ENCODE measurements at places on chromosomes 2 and 18. TPM values are rescaled to one million over a fixed set of nuclear protein-coding genes. Genes with fewer than 3 reads are reported as not detected.

DNA sequence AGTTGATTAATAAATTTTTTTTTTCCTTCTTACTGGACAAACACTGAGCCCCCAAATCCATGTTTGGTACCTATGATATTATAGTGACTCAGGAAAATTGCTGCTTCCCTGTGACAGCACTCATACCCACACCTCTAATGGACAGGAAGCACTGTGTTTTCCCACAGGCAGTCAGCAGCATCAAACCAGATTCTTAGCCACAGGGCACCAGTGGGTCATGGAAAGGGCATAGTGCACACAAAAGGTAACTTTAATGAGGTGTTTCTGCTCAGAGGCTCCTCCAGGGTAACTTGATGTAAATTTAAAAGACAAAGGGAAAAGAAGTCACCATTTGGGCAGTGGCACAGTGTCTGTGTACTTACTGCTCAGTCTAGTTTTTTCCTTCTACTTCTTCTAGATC is 34.1 kb downstream of the SERPINB11 start:
- no peak overlapping the region for H3K4me3 ChIP-seq
- no peaks in the 10 kb centered on the region for H3K36me3 ChIP-seq
- H3K27me3 ChIP-seq: no peaks in the 10 kb centered on the region
- H3K4me1 ChIP-seq: no peaks in the 10 kb centered on the region

GRCh38 chr2:62409442-62409841 is 96.6 kb downstream of the TMEM17 start:
- H3K36me3 ChIP-seq: no peaks in the 10 kb centered on the region
- no peak overlapping the region for H3K4me3 ChIP-seq
- no peaks in the 10 kb centered on the region for H3K27me3 ChIP-seq
- H3K27ac ChIP-seq: no peak overlapping the region
- H3K4me1 ChIP-seq: peaks cover 14% of the 10 kb centered on the region

DNA sequence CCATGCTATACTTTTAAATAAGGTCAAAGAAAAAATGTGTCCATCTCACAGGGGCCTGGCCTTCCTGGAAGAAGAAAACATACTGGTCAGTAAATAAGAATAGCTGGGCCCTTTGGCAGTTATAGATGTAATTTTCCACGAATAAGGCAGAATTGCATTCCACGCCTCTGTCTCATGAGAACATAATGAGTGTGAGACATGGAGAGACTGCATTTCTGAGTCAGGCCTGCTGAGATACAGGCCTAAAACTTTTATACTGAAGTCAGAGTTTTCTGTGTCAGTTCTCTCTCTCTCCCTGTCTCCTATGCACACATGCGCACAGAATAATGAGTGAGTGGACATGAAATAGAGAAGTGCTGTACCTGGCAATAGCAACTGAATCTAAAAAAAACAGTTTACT is 20.4 kb upstream of the IL1R1 start:
- H3K36me3 ChIP-seq: peaks cover 1% of the 10 kb centered on the region
- H3K27ac ChIP-seq: no peak overlapping the region
- no peaks in the 10 kb centered on the region for H3K4me1 ChIP-seq
- no peak for DNase-seq
- peaks cover 8% of the 10 kb centered on the region for H3K27me3 ChIP-seq
- H3K4me3 ChIP-seq: no peak overlapping the region

GRCh38 chr2:197286805-197287595 is 23.6 kb downstream of the ANKRD44 start:
- DNase-seq: peak; percentile 77
- H3K4me3 ChIP-seq: peak overlapping the region; percentile 60
- peak overlapping the region; percentile 95 for H3K27ac ChIP-seq
- H3K4me1 ChIP-seq: peaks cover 74% of the 10 kb centered on the region
- H3K36me3 ChIP-seq: peaks cover 53% of the 10 kb centered on the region
- H3K27me3 ChIP-seq: no peaks in the 10 kb centered on the region

DNA sequence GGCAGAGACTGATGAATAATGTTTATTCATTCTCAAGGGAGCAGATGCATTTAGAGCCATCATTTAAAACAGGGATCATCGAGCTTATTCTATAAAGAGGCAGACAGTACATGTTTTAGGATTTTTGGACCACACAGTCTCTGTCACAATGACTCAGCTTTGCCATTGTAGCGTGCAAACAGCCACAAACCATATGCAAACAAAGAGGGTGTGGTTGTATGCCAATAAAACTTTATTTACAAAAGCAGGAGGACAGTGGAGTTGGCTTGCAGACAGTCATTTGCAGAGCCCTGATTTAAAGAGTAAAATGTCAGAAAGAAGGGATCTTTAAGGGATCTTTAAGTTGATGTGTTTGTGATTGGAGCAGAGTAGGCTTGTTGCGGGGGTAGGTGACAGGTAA is 51.5 kb downstream of the SMIM21 start:
- DNase-seq: no peak
- H3K36me3 ChIP-seq: no peaks in the 10 kb centered on the region
- peaks cover 7% of the 10 kb centered on the region for H3K27me3 ChIP-seq
- H3K4me1 ChIP-seq: peaks cover 4% of the 10 kb centered on the region

DNA sequence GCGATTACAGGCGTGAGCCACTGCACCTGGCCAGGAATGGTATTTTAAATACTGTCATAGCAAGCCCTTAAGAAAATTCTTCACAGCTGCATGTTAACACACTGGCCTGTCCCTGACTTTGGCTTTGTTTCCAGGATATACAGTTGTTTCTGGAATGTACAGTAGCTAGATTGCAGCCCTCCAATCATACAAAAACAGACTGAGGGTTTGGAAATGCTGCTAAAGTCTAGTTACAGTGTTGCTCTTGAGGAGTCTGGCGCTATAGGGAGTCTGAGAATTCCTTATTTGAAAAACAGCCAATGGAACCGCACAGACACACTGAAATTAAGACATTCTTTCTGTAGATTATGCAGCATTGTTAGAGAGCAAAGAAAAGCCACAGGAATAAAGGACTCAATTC is 37.7 kb downstream of the STON1 start:
- H3K27me3 ChIP-seq: no peaks in the 10 kb centered on the region
- DNase-seq: no peak
- peaks cover 1% of the 10 kb centered on the region for H3K36me3 ChIP-seq
- no peak overlapping the region for H3K27ac ChIP-seq
- H3K4me3 ChIP-seq: no peak overlapping the region

DNA sequence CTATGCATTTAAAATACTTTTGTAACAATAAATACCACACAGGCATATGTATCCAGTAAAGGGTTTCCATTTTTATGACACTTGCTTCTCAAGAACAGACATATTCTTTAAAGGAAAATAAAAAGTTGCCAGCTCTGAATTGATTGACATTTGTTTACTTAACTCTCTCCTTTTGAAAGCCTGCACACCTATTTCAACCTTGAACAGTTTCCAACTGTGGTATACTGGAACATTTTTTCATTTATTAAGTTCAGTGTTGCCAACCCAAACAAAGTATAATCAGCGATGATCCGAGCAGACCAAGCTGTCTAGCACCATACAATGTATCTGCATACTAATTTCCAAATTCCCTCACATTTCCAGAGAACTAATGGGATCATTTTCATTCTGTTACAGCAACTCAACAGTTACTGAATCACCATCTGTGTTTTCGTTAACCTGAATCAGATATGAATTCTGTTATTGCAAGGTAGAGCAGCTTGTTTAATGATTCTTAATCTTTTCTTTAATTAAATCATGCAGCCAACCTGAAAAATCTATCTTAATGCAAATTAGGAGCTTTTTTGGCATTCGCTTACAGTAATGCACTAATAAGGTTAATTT is 725.5 kb upstream of the ZEB2 start:
- H3K36me3 ChIP-seq: no peaks in the 10 kb centered on the region
- peaks cover 9% of the 10 kb centered on the region for H3K27me3 ChIP-seq
- no peaks in the 10 kb centered on the region for H3K4me1 ChIP-seq
- no peak overlapping the region for H3K4me3 ChIP-seq

DNA sequence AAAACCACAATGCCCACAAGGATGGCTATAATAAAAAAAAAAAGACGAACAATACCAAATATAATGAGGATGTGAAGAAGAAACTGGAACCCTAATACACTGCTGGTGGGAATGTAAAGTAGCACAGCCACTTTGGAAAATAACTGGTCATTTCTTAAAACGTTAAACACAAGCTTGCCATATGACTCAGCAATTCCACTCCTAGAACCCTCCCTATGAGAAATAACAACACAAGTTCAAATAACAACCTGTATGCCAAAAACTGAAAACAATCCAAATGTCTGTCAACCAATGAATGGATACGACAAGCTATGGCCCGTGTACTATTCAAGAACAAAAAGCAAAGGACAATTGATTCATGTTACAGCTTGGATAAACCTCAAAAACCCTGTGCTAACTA is 7.0 kb upstream of the ALPK2 start:
- H3K27ac ChIP-seq: no peak overlapping the region
- no peaks in the 10 kb centered on the region for H3K27me3 ChIP-seq
- no peak for DNase-seq
- peaks cover 2% of the 10 kb centered on the region for H3K36me3 ChIP-seq
- no peak overlapping the region for H3K4me3 ChIP-seq

GRCh38 chr2:83744855-83745254 is 714.2 kb downstream of the SUCLG1 start:
- H3K27ac ChIP-seq: no peak overlapping the region
- no peaks in the 10 kb centered on the region for H3K4me1 ChIP-seq
- DNase-seq: no peak
- no peaks in the 10 kb centered on the region for H3K27me3 ChIP-seq
- H3K4me3 ChIP-seq: no peak overlapping the region

GRCh38 chr2:40384714-40385113 is 67.2 kb downstream of the SLC8A1 start:
- DNase-seq: no peak
- H3K4me3 ChIP-seq: no peak overlapping the region
- H3K4me1 ChIP-seq: no peaks in the 10 kb centered on the region
- no peaks in the 10 kb centered on the region for H3K36me3 ChIP-seq
- no peaks in the 10 kb centered on the region for H3K27me3 ChIP-seq
- H3K27ac ChIP-seq: no peak overlapping the region

DNA sequence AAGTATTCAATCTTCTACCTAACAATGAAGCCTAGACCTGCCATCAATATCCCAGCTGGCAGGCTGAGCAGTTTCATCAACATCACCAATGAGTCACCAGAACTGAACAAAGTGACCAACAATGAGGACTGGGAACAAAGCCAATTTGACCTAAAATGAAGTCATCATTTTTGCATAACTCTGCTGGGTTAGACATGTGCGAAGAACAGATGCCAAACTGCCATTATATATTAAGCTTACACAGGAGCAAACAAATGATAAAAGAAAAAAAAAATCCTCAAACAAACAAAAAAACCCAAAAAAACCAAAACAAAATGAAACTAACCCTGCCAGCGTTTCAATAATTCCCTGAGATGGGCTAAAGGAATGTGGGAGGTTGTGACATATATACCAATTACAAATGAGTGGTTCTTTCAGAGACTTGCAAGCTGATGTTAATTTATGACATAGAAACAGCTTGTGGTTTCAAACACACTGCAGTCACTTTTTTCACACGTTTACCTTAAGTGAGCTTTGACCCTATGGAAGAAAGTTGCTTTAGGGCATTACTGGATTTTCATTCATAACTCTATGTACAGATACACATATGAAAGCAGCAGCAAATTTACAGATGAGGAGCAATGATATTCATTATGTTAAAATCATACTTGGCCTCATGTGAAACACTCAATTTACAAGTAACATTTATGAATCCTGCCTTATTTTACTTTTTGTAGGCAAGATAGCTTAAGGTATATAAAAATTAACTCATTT is 56.9 kb upstream of the CCDC141 start:
- peaks cover 29% of the 10 kb centered on the region for H3K4me1 ChIP-seq
- H3K36me3 ChIP-seq: peaks cover 4% of the 10 kb centered on the region
- H3K4me3 ChIP-seq: no peak overlapping the region
- peak overlapping the region; percentile 42 for H3K27ac ChIP-seq

DNA sequence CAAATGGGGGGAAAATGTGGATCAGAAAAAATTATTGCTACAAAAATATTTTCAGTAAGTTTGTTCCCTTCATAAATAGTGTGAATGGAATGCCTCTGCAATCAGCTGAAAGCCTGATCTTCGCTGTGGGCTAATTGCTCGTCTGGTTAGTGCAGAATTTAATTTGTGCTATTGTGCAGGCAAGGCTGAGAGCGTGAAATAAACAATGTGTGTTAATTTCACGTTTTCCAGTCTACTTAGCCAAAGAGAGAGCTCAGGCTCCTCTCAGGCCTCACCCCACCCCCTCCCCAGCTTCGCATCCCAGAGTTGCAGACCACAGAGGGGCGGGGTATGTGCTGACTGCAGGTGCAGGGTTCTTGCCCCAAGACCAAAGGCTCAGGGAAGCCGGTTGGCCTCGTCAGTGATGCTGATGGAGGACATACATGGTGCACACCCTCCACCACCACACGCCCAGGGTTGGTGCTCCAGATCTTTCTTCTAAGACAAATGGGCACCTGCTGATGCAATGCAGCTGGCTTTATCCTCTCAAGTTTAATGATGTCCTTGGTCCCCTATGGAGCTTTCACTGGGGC is 302.6 kb upstream of the SLC14A2 start:
- DNase-seq: no peak
- no peak overlapping the region for H3K27ac ChIP-seq
- no peaks in the 10 kb centered on the region for H3K4me1 ChIP-seq
- no peaks in the 10 kb centered on the region for H3K27me3 ChIP-seq
- no peaks in the 10 kb centered on the region for H3K36me3 ChIP-seq

GRCh38 chr2:161122772-161123530 is 37.3 kb upstream of the TANK start:
- DNase-seq: peak; percentile 60
- peak overlapping the region; percentile 4 for H3K4me3 ChIP-seq
- peaks cover 24% of the 10 kb centered on the region for H3K4me1 ChIP-seq
- no peaks in the 10 kb centered on the region for H3K27me3 ChIP-seq
- H3K27ac ChIP-seq: peak overlapping the region; percentile 44

GRCh38 chr2:19461504-19462255 is 103.3 kb upstream of the OSR1 start:
- no peaks in the 10 kb centered on the region for H3K36me3 ChIP-seq
- H3K4me1 ChIP-seq: peaks cover 3% of the 10 kb centered on the region
- DNase-seq: no peak
- peaks cover 2% of the 10 kb centered on the region for H3K27me3 ChIP-seq

DNA sequence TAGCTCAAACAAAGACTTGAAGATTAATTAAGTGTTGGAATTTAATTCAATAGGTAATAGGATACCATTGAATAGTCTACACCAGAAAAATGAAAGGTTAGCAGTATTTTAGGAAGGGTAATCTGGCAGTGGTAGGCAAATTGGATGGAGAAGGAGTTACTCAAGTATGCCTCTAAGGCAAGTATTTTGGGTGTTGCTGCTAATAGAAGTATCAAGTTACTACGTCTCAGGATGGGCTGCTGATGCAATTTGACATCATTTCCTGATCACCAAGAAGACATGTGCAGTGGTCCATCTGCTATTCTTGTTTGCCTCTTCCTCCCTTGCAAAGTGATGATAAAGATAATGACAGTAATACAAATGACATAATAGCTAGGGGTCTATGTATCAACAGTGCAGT is 485.3 kb downstream of the TGIF1 start:
- H3K4me3 ChIP-seq: no peak overlapping the region
- DNase-seq: no peak
- H3K27ac ChIP-seq: no peak overlapping the region

- no peaks in the 10 kb centered on the region for H3K4me1 ChIP-seq
- no peaks in the 10 kb centered on the region for H3K27me3 ChIP-seq
- DNase-seq: no peak
Measured at GRCh38 chr2:221426929-221427328, 145.2 kb downstream of the EPHA4 start.

- no peaks in the 10 kb centered on the region for H3K36me3 ChIP-seq
- H3K4me1 ChIP-seq: no peaks in the 10 kb centered on the region
- peaks cover 15% of the 10 kb centered on the region for H3K27me3 ChIP-seq
- H3K27ac ChIP-seq: no peak overlapping the region
- H3K4me3 ChIP-seq: no peak overlapping the region
Measured at GRCh38 chr2:172909454-172909853, 166.2 kb upstream of the MAP3K20 start.

The FAM110C gene
- 2.1 TPM for total RNA-seq

The SERPINB10 gene
- total RNA-seq: 0.14 TPM

The COL4A3 gene
- not detected for total RNA-seq

The NYAP2 gene
- not detected for total RNA-seq

The APOB gene
- not detected for total RNA-seq

The SKOR2 gene
- total RNA-seq: not detected
